Adrenal gland (tissue), 19 donors: ENCODE measurements at places on chromosomes 4 and X. TPM values are rescaled to one million over a fixed set of nuclear protein-coding genes. Genes with fewer than 3 reads are reported as not detected.
A peak's percentile ranks its signal among the peaks of the same experiment; 100 is the strongest.

GRCh38 chr4:122783301-122784215, 43.1 kb upstream of the FGF2 start:
- no peaks in the 10 kb centered on the region for H3K36me3 ChIP-seq
- H3K27ac ChIP-seq = no peak overlapping the region
- no peaks in the 10 kb centered on the region for H3K4me1 ChIP-seq
- no peak overlapping the region for H3K4me3 ChIP-seq
- H3K27me3 ChIP-seq = no peaks in the 10 kb centered on the region
- DNase-seq = peak; percentile 29

DNA sequence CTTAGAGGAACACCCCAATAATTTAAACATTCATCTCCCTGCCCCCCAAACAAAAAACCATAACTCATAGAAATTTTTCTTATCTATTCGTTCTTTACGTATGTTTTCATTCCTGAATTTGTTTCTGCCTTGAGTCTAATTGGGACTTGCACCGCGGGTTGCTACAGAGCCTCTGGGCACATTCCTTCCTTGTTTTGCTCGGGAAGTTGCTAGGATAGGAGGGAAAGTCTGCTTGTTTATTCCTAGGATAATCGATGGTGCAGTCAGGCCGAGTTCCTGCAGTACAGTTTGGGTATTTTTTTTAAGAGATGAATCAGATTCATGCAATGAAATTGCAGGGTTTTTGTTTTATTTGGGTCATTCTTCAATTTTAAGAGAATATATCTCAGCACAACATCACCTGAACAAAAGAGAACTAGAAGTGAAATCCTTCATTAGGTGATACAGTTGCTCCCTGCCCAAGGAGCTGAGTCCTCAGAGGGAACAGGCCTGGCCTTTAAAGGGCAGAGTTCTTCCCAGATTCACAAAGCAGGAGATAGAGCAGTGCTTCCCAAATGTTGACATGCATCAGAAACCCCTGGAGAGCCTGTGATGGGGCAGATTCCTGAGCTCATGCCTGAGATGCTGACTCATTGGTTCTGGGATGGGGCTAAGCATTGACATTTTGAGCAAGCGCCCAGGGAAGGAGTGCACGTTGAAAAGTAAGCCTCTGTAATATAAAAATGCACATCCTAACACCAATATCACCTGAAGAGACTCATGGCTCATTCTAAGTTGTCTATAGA, 114.9 kb upstream of the FAM9B start:
- no peak overlapping the region for H3K4me3 ChIP-seq
- H3K27me3 ChIP-seq = no peaks in the 10 kb centered on the region
- H3K4me1 ChIP-seq = no peaks in the 10 kb centered on the region

DNA sequence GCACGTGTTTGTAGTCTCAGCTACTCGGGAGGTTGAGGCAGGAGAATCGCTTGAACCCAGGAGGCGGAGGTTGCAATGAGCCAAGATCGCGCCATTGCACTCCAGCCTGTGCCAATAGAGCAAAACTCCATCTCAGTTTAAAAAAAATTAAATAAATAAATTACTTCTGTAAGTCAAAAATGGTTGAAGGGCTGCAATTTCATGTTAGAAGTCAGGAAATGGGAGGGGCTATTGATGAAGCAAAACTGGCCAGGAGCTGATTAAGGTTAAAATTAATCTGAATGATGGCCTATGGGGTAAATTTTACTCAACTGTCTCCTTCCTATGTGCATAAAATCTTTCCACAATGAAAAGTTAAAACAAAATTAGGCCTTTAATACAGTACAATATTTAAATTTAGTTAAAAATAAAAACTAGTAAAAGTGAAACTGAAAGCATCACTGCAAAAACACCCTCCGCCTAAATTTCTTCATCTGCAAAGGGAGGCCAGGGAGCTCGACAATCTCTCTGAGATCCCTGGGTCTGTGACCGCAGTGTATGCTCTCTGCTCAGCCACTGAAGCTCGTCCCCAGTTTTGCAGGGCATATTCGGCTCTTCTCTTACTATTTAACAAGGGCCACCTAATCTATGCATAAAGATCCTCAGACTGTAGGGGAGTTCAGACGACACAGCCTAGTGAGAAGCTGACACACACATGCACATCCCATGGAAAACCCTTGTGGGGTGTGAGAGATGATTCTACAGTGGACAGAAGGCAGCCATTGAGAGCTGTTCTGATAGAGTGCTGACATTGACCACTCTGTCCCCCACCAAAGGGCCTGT, 57.2 kb downstream of the IRF2 start:
- H3K36me3 ChIP-seq = peaks cover 34% of the 10 kb centered on the region
- no peak overlapping the region for H3K27ac ChIP-seq
- DNase-seq = no peak

GRCh38 chrX:105315248-105315647, 94.8 kb upstream of the TEX13A start:
- H3K4me3 ChIP-seq = no peak overlapping the region
- no peak for DNase-seq
- peaks cover 25% of the 10 kb centered on the region for H3K27me3 ChIP-seq
- no peaks in the 10 kb centered on the region for H3K36me3 ChIP-seq
- H3K27ac ChIP-seq = no peak overlapping the region

DNA sequence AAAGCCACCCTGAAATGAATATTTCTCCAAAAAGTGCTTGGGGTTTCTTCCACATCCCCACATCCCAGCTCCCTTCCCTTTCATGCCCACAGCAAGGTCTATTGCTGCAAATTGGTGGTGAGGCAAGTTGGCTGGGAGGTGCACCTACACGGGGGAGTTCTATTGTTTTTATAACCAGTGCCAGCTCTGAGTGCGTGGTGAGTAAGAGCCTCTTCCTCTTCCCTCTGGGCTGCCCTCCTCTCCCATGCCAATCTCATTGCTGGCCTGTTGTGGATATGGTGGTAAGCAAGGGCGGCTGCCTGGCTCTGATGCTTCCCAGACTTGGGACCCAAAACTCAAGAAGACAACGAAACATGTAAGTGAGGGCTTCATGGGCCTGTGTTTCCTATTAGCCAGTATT, 204.3 kb downstream of the SHROOM3 start:
- no peak overlapping the region for H3K27ac ChIP-seq
- DNase-seq = no peak
- H3K36me3 ChIP-seq = no peaks in the 10 kb centered on the region
- no peak overlapping the region for H3K4me3 ChIP-seq
- H3K27me3 ChIP-seq = no peaks in the 10 kb centered on the region
- no peaks in the 10 kb centered on the region for H3K4me1 ChIP-seq

DNA sequence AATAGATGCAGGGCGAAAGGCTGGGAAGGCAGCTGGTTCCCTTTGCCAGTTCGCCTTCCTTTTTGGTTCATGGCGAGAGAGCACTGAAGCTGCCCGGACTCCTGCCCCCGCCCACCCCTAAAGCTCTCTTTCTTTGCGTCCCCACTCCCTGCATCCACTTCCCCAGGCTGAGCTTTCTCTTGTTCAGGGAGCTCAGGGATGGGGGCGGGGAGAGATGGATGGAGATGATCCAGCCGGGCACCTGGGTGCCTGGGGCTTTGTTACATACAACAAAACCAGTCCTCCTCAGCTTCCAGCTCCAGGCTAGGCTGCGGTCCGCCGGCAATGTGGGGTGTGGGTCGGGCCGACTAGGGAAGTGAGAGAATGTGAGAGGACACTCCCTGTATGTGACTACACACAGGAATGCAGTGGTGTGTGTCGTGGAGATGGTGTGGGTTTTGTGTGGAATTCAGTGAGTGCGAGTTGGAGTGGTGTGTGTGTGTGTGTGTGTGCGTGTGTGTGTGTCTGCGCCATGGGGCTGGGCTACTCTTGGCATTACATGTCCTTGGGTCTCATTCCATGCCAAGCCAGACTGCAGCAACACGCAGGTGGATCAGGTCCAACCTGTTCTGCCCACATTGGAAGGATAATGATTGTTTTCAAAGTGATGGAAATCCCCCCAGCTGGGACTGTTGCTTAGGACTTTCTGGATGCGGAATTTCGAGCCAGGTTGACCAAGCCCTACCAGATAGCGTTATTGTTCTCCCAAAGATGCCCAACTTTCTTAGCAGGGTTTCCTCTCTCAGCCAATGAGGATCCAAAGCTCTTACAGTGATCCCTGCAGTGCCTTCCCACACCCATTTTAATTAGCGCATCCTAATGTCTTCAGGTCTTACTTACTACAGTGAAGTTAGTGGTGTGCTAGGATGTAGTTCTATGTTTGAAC, 149.4 kb upstream of the CHRDL1 start:
- H3K27me3 ChIP-seq = peaks cover 19% of the 10 kb centered on the region
- no peak overlapping the region for H3K27ac ChIP-seq
- H3K36me3 ChIP-seq = no peaks in the 10 kb centered on the region
- H3K4me1 ChIP-seq = no peaks in the 10 kb centered on the region

- no peak overlapping the region for H3K27ac ChIP-seq
- no peak overlapping the region for H3K4me3 ChIP-seq
- H3K27me3 ChIP-seq = no peaks in the 10 kb centered on the region
Measured at GRCh38 chrX:97126020-97126419, 242.3 kb downstream of the RPA4 start.

DNA sequence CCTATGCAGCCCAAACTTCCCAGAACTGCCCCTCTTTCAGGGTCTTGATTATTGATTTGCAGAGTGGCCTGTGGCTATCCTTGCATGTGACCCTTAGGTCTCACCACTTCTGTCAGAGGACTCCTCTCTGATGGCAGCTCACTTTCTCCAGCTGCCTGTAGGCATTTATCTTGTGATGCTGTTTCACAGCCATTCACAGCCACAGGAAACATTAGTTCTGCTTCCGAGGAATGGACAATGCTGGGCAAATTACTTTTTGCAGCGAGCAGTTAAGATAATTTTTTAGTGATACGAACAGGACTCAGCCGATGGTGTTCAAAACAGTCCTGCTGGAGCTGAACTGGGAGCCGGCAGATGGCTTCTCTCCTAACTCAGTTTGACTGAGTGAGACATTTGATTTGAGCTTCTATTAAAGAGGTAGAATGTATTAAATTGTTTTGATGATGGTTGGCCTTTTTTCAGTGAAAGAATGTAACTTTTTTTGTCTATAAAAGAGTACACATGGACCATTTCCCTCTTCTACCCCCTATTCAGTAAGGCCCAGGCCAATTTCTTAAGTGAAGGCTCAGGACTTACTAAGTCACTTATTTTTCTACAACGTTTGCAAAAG, 58.4 kb upstream of the TMEM150C start:
- H3K36me3 ChIP-seq = no peaks in the 10 kb centered on the region
- H3K4me3 ChIP-seq = no peak overlapping the region
- DNase-seq = no peak
- no peaks in the 10 kb centered on the region for H3K27me3 ChIP-seq
- no peak overlapping the region for H3K27ac ChIP-seq

DNA sequence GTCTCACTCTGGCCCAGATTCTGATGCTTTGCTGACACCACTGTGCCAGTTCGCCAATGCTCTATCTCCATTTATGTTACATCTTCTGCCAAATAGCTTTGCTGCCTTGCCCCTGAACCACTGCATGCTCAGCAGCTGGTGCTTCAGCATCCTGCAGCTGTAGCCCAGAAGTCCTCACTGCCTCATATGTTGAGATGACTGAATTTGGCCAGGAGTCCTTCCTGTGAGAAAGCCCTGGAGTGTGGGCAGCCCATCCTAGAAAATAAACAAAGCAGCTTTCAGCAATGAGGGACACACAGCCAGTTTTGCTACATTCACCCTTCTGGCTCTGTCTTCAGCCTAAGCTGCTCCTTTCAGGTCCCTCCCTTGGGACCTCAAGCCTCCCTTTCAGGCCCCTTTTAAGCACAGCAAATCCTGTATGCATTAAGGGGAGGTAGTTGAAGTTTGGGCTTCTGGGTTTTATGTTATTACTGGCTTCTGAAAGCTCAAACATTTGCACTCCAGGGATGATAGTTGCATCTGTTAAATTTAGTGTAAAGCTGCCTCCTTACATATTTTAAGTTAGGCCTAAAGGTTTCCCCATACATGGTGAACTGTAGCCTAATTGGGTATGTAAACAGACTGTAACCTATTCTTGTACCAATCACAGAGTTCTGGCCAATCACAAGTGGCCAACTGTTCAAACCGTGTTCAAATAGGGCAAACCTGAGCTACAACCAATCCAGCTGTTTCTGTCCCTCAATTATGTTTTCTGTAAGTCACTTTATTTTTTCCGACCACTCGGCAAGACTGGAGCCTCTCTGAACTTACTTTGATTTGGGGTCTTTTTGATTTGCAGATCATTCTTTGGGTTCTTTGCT, 2.1 kb upstream of the TMEM165 start:
- H3K27ac ChIP-seq = no peak overlapping the region
- no peaks in the 10 kb centered on the region for H3K27me3 ChIP-seq
- no peaks in the 10 kb centered on the region for H3K36me3 ChIP-seq
- no peak for DNase-seq

DNA sequence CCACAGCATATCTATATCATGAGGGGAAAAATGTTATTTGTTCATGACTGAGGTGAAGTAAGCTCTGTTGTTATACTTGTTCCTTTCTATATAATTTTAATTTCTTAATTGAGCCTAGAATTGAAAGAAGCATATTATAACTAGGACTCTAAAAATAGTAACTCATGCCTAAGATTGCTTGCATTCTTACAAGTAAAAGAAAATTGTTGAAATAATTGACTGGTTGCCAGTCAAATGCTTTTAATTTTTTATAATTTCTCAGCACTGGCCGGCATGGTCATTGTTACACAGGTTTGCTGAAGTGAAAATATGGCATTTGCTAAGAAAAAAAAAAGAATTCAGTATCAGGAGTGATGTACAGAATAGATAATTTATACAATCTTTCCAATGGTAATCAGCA, 104.8 kb downstream of the GASK1B start:
- H3K4me1 ChIP-seq = peaks cover 7% of the 10 kb centered on the region
- H3K4me3 ChIP-seq = no peak overlapping the region
- no peak overlapping the region for H3K27ac ChIP-seq
- no peaks in the 10 kb centered on the region for H3K36me3 ChIP-seq
- no peak for DNase-seq

DNA sequence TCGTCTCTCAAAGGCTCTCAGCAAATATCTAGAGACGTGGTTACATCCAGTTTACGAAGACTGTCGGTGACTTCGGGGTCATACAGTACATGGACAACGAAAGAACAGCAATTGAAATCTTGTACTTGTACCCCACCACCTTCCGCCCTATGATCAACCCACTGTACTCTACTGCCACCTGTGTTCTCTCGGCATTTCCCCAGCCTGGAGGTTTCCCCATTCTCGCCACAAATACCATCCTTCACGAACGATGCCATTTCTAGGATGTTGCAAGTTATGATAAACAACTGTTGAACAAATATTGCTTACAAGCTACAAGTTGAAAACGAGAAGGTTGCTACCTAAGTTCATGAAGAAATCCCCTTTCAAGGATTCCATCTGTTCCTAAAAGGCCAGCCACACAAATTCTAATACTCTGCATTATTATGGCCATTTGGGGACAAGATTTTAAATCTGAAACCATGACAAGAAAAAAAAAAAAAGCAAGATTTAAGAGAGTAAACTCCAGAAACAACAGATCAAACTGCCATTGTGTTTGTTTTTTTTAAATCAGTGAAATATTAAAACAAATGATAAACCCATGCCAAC, 1.6 kb downstream of the APBB2 start:
- DNase-seq = peak; percentile 53
- H3K4me1 ChIP-seq = peaks cover 30% of the 10 kb centered on the region
- no peaks in the 10 kb centered on the region for H3K36me3 ChIP-seq
- H3K27ac ChIP-seq = no peak overlapping the region

Gene MAGEB10
- not detected for total RNA-seq

Gene UGT2B11
- not detected for total RNA-seq
